Mammary epithelial cell (primary cell): ENCODE measurements at places on chromosomes 12 and 14. TPM values are rescaled to one million over a fixed set of nuclear protein-coding genes. Genes with fewer than 3 reads are reported as not detected.

GRCh38 chr12:128795530-128796361 lies 28.0 kb downstream of the SLC15A4 start:
- no peak for DNase-seq

TMEM119 gene
- polyA plus RNA-seq = not detected

KRT1 gene
- not detected for polyA plus RNA-seq

GRCh38 chr14:93002851-93003298 lies 79.9 kb downstream of the CHGA start:
- DNase-seq = no peak

DNA sequence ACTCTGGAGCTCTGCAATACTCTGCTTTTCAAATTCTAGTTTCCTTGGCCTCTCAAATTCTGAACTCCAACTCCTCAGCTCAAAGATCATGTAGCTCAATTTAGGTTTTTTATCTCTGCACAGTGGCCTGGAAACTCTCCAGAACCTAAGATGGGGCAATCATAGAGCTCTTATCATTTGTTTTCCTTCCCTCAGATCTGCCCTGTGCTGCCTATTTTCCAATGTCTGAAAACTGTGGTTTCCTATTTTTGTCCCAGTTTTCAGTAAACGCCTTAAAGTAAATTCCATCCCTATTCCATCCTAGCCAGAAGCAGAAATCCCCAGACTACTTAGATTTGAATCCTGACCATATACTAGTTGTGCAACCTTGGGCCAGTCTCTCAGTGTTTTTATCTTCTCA lies 73.2 kb downstream of the CEP83 start:
- DNase-seq = no peak
